Fibroblast of villous mesenchyme (primary cell): ENCODE measurements at places on chromosomes 3 and 15.

GRCh38 chr3:64805978-64806377, 118.2 kb upstream of the ADAMTS9 start:
- DNase-seq = no peak

GRCh38 chr15:45871121-45871855, 236.5 kb downstream of the SQOR start:
- DNase-seq = peak; percentile 71

GRCh38 chr3:97975466-97975865, 3.2 kb upstream of the RIOX2 start:
- no peak for DNase-seq

DNA sequence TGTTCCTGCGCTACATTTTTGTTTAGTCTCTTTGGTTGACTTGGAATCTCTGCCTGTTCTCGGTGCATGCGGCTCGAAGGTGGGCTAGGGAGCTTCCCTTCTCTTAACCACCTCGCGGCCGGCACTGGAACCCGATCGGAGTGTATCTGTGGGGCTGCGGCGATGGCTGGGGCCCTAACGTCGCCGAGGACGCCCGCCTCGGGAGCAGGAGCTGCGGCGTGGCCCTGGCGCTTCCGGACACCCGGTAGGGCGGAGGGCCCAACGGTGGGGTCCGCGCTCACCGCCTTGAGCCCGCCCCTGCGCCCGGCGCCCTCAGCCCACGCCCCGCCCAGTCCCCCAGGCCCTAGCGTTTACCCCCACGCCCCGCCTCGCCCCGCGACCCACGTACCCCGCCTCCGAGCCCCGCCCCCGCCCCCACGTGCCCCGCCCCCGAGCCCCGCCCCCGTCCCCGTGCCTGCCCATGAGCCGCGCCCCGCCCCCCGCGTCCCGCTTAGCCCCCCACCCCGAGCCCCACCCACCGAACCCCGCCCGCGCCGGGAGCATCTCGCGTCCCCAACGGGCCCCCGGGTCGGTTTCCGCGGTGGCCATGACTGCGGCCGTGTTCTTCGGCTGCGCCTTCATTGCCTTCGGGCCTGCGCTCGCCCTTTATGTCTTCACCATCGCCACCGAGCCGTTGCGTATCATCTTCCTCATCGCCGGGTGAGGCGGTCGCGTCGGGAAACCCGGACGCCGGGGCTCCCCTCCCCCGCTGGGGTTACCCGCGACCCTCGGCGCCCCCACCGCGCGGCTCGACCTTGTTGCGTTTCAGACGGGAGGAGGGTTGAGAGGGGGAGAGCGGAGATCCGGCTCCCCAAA, at the start of gene APH1B:
TSS of gene APH1B (plus strand) at position 568 of the 855 bp plus-strand sequence. CDS start at position 587, 19 bp downstream.
- DNase-seq = peak; percentile 75

DNA sequence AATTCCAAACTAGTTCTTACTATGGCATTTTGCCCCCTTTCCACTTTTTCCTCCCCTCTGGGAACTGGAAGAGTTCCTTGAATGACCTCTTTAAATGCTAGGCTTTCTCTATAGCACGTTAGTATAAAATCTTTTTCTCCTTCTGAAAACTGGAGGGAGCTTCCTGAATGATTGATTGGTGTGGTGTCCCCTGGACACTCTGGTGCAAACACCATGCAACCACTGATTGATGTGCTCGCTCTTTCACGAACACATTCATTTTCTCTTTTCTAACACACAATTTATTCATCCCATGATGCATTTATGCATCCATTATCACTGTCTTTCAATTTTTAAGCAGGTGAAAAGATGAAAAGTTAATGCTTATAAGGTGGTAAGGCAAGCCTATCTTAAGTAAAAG, 159.1 kb upstream of the NANOGP8 start:
- no peak for DNase-seq

- peak; percentile 51 for DNase-seq
These were observed 24.2 kb upstream of the C15orf39 start for GRCh38 chr15:75177360-75178071.

DNA sequence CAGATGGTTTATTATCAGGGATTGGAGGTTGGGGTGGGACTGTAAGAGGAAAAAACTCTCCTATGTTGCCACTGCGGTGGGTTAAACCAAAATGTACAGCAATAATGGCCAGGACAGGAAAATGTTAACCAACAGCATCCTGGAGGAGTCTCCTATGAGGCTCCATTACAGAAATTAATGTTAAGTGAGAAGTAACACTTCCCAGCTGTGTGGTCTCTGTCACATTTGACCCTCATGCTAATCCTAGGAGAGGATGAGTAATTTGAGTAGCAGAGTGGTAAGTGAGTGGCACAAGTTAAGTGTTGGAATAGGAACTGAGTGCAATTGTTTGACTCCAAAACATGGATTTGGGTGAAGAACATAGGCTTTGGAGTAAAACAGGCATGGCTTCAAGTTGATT, 39.0 kb downstream of the ARHGEF3 start:
- peak; percentile 64 for DNase-seq

DNA sequence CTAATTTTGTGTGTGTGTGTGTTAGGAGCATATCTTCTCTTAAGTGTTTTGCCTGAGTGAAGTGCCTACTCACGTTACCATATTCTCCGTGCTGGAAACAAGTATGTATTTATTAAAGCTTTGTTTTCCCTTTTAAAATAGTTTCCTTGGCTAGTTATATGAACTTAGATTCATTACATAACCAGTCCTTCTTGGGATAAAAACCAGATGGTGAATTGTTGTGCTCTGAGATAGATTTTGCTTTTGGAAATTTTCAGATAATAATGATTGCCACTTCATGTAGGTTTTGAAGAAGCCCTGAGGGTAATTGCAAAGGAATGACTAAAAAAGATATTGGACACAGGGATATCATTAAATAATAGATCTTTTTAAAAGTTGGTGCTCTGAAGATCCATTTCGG, 390.2 kb upstream of the SGO1 start:
- DNase-seq = peak; percentile 54

- DNase-seq = no peak
These were observed 168.0 kb downstream of the PEX5L start for GRCh38 chr3:179868715-179869114.

- DNase-seq = peak; percentile 33
These were observed 721 bp downstream of the MYEF2 start for GRCh38 chr15:48177383-48177765.

- DNase-seq = no peak
These were observed 10.3 kb downstream of the RPS17 start for GRCh38 chr15:82530006-82530405.

DNA sequence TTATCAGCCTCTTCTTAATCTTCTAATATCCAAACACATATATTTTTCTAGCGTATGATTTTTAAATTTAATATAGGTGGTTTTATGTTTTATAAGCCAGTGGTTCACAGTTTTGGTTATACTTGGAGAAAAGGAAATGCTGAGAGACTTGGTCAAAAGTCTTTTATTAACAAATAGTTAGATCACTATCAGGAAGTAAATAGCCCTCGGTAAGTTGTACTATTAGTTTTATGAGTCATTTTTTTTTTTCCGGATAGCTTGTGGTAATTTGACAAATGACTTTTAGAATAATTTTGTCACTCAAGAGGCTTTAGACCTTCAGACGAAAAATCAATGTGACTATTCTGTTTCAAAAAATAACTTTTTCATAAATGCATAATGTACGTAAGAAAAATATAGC, 232.2 kb upstream of the ROBO1 start:
- no peak for DNase-seq

- DNase-seq = peak; percentile 95
These were observed 37.8 kb upstream of the BCL6 start for GRCh38 chr3:187783098-187783497.

GRCh38 chr15:86193716-86194380, 114.2 kb downstream of the AGBL1 start:
- DNase-seq = no peak

GRCh38 chr15:64507845-64508244, 47.5 kb downstream of the ZNF609 start:
- DNase-seq = no peak

DNA sequence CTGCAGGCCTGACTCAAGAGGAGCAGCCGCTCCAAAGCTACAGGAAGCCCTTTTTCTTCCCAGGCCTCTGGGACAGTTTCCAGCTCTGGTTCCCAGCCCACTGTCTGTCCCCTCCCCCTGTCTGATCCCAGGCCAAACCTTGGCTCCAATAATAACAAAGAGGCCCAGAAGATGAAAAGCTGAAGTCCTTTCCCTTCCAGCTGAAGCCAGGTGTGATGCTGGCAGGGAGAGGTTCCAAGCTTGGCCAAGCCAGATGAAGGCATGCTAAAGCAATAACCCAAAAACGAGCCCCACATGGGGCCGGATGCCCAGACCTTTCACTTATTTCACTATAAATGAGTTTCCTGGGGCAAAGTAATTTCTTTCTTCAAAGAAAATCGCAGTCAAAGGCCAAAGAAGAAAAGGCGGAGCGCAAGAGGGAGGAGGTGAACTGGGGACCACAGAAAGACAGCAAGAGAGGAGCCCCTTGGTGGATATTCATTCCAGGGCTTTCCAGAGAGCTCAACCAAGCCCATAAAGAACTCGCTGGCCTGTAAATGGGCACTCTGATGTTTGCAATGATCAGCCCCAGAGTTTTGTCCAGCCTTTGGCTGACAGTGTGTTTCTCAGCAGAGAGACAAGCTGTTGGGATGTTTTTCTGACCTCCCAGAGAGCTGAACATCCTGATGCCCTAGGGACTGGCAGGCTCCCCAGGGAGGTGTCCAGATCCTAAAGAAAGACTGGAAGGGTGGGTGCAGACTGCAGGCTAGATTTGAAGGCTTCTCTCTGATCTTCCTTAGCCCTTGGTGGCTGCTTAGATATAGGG, 157.6 kb downstream of the UACA start:
- DNase-seq = peak; percentile 78

GRCh38 chr3:127482216-127483004, 108.1 kb downstream of the TPRA1 start:
- no peak for DNase-seq

- DNase-seq = no peak
These were observed 114.6 kb downstream of the XXYLT1 start for GRCh38 chr3:195156286-195156890.
